Activated T-cell treated with anti-CD3 and anti-CD28 coated beads, Interleukin-2, amount 50 U/mL, for 24 hours (primary cell): ENCODE measurements at places on chromosomes 3 and 15.

DNA sequence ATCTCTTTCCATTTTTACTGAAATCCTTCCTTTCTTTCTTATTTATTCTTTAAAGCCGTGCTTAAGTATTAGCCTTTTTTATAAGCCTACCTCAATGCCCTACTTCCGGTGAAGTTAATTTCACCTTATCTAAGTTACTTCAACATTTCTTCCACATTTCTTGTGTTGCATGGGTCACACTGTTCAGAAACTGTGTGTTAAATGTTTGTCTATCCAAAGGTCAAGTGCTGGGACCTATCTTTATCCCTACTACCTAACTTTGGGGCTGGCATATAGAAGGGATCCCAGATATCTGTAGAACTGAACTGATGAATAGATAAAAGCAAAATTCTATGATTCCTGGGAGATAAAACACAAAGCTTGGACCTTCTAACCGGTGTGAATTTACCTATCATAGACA lies 332.3 kb upstream of the SATB1 start:
- DNase-seq, result no peak

DNA sequence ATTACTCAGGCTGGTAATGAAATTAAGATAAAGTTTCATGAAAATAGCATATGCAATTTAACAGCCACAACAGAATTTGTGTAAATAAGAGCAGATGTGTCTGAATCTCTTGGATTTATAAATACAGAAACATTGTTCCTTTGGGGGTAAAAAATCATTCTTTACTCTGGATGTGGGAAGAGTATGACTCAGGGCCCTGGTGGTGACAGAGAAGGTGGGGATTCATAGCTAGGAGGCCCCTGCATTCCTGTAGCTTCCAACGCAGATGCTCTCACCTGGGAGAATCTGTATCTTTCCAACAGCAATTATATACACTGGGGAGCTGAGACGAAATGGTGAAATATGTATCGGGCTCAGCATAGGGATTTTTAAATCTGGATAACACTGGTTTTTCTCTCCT lies 167.6 kb upstream of the CADPS start:
- DNase-seq, result no peak

DNA sequence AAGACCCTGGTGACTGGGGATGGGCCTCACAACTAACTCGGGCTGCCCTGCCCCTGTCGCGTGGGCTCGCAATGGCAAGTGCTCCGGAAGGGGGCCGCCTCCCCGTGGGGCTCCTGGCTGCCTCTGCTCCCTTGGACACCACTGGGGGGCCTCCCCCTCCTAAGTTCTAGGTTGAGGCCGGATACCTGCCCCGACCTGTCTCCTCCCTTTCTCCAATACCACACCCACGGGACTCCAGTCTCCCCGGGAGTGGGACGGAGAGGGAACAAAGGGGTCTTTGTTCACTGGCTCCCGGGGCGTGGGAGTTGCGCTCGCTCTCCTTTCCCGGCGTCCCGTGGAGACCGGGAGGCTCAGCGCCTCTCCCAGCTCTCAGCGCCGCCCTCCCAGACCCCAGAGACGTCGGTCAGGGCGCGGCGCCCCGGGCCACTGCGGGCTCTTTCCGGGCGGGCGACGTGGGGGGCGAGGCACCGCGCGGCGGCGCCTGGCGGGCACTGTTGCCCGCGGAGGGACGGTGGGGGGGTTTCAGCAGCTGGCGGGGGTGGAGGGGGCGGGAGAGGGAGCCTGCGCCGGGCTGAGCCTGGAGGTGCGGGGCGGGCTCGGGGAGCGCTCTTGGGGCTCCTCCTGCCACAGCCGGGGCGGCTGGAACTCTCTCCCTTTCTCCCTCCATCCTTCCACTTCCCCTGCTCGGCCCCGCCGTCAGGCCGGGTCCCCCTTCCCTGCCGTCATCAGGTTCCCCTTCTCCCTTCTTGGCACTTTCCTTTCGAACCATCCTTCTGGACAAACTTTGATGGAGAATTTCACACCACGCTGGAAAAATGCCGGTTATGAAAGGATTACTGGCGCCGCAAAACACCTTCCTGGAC lies at the start of gene KCNH8:
Gene KCNH8, plus strand, starts transcription at position 606 of the 863 bp plus-strand sequence. Its CDS starts 210 bp downstream, at position 816.
- DNase-seq, result peak; percentile 34

- no peak for DNase-seq
Observed at GRCh38 chr15:67042551-67043142, 22.8 kb upstream of the SMAD3 start.

GRCh38 chr3:396293-396692 lies 199.7 kb downstream of the CHL1 start:
- DNase-seq, result no peak

- DNase-seq, result no peak
Observed at GRCh38 chr15:78359041-78359808, 19.1 kb downstream of the CRABP1 start.

DNA sequence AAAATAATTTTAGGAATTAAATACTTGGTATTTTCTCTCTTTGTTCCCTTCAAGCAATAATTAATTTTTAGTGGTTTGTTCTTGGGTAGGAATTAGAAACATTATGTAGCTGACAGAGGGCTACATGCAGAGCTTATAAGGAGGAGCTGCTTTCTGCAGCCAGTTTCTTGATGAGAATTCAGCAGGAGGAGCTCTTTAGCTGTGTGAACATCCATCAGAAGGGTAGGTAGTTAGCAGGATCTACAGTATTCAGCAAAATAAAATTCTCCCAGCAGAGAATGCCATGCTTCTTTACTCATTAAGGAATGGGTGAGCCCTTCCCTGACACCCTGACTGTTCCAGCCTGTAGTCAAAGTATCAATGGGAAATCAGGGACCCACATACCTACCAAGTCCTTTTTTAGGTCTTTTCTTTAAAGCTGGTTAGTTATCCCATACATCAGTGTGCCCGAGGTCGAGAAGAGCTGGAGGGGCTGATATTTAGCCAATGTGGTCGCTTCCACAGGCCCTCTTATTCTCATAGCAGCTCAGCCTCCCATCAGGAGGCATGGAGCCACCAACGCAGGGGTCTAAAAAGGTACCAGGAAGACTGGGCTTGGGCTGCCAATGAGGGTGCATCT lies 54.0 kb downstream of the KCNAB1 start:
- DNase-seq, result no peak

GRCh38 chr3:72306800-72307341 lies 521.9 kb upstream of the PROK2 start:
- DNase-seq, result no peak

- DNase-seq, result no peak
Observed at GRCh38 chr3:14238930-14239329, 60.3 kb downstream of the LSM3 start.
